ENCODE measurements at places on chromosomes 3 and 15. TPM values are rescaled to one million over a fixed set of nuclear protein-coding genes. Genes with fewer than 3 reads are reported as not detected.

DNA sequence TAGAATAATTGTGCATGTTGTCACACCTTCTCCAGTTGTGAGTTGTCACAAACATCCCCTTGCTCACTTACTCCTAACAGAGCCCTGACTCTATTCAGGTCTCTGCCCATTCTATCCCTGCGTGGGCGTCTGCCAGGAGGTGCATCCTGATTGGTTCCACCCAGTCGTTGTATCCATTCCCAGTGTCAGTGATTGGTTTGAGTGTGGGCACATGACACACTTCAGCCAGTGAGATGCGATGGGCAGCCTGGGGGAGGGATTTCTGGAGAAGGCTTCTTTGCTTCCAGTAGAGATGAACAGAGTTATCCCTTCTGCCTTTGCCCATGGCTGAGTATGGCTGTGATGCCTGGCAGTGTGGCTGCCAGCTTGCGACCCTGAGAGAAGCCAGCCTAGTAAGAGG lies 18.7 kb downstream of the PXYLP1 start:
- DNase-seq = no peak

DNA sequence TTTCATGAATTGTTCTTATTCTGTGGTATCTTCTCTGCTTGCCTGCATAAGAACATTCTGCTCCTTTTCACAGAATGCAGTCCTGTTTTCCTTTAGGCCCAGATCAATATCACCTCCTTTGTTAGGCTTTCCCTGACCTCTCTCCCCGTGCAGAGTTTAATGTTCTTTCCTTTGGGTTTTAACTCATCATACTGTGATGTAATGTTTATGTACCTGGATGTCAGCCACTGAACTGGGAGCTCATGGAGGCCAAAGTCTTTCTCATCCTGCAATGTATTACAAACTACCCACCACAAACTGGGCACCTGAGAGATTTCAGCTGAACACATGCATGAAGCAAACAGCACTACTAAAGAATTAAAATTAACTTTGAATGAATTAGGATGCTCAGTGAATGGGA lies 192.8 kb upstream of the RORA start:
- no peak for DNase-seq

DNA sequence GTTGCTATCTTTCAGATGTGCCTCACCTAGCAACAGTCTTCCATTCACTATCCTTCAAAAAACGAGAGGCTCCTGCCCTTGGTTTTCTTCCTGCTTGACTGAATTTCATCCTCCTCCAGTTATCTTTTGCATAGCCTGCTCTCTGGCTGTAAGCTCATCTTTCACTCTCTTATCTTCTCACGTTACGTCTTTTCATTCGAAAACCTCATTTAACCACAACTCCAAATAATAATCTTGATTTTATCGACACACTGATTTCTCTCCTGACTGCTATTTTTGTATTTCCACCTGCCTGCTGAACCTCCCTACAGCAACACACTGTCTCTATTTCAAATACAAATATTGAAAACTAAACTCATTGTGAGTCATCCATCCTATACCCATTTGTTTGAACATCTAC lies 230.7 kb upstream of the TMC3 start:
- no peak for DNase-seq

GRCh38 chr15:65528461-65529060 lies 1.7 kb upstream of the HACD3 start:
- no peak for DNase-seq

DNA sequence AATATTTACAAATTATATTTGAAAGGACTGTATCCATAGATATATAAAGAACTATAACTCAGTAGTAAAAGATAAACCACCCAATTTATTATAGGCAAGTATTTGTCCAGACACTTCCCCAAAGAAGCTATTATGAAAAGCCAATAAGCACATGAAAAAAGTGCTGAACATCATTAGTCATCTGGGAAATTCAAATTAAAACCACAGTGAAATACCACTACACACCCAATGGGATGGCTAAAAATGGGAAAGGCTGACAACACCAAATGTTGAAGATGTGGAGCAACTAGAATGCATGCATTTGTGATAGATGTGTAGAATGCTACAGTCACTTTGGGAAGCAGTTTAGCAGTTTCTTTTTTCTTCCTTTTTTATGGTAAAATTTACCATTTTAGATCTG lies 147.0 kb downstream of the PDE8A start:
- DNase-seq = no peak

DNA sequence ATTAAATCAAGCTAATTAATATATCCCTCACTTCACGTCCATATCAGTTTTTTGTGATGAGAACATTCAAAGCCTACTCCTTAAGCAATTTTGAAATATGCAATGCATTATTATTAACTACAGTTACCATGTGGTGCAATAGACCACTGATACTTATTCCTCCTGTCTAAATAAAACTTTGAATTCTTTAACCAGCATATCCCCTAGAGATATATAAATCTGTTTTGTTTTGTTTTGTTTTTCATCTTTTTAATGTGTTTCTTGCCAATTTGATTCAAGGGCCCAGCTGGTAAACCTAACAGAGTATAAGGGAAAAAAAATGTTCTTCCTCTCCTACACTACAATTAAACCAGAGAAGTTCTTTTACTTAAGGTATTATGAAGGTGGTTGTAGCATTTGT lies 524.2 kb downstream of the NAALADL2 start:
- no peak for DNase-seq

GRCh38 chr3:64238971-64239667 lies 13.9 kb upstream of the PRICKLE2 start:
- DNase-seq = no peak

DNA sequence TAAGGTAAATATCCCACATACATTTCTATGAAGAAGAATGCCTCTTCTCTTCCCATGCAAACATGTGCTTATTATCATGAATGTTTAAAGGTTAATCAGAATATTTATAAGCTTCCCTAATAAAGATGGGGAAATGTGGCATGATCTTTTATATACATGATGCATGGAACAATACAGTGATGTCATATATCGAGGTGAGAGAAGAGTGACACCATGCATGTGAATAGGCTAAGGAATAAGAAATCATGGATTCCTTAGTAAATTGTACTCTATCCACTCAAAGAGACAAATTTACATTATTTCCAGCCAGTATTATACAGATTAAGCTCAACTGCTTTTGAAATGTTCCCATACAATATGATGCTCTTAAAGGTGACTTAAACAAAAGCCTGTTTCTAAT lies 1035.3 kb downstream of the ROBO1 start:
- DNase-seq = no peak

DNA sequence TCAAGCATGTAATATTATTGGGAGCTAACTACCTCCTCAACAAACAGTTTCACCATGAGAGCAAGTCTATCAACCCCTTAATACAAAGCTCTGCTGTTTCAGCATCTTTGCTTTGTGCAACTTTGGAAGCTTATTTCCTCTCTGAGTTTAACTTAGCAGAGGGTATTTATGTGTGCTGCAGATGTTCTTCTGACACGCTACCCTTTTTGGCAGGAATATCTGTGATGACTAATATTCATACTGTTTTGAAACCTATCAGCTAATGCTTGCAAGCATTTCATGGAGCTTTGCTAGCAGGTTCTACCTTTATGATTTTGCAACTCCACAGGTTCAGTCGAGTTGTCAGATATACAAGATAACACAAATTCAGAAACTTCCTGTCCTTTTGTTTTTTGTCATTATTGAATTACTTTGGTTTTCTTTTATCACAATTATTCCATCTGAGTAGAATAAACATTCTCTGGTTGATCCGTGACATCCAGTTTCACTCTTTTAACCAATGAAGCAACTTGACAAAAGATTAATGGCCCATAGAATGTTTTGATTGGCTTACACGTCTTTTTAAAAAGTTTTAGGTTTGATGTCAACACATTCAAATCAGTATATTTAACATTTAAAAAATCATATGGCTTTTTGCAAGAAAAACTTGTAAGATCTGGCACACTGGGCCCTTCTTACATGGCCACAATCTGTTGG lies 1.7 kb upstream of the SLC9A9 start:
- DNase-seq = no peak

DNA sequence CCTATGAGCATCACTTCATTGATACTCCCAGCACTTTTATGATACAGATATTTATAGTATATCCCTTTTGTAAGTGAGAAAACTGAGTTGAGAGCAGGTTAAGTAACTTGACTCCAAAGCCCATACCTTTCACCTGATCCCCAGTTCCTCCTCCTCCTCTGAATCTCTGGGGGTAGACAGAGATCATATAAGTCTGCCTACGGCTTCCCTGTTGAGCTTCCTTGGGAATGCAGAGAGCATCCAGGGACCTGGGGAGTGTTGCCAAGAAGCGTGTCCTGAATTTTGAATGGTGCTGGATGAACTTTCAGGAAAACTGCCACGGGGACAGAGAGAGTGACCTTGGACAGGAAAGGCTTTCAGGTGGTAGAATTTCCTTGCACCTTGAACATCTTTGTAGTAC lies 268.5 kb downstream of the LRTM1 start:
- DNase-seq = no peak

- DNase-seq = no peak
Measured at GRCh38 chr3:90018779-90019178, 911.4 kb downstream of the EPHA3 start.

DNA sequence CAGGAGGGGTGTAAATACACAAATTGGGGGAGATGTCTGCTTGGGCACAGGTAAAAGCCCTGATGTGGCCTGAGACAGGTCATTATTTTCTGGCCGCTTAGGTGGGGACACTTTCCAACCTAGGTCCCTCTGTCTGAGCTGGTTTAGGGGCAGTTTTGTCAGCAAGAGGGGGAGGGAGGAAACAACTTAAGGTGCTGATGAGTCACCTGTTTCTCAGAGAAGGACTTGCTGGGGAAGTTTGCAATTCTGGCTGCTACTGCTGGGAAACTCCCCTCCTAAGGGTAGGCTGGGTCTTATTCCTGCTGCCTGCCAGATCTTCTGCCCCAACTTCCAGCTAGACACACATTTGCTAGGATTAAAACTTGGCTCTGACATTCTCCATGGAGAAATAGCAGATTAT lies 4.8 kb upstream of the RHOV start:
- DNase-seq = no peak

GRCh38 chr3:74282202-74282601 lies 332.3 kb downstream of the CNTN3 start:
- DNase-seq = no peak

GRCh38 chr3:170502297-170502696 lies 83.6 kb downstream of the SLC7A14 start:
- no peak for DNase-seq

DNA sequence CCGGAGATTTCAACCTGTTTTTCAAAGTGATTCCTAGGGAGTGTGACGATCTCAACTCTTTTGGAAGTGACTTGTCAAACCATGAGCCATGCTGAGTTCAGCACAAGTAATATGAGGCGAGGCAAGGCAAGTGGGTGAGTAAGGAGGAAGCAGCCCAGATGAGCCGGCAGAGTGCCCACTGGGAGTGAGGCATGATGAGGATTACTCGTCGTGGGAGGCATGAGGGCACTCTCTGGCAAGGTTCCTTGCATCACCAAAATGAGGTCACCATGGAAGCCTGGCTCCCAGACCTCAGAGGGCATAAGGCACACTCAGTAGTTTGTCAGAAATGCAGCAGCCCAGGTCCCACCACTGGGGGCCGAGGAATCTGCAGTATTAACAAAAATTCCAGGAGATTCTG lies 636.1 kb downstream of the MAGI1 start:
- no peak for DNase-seq

DNA sequence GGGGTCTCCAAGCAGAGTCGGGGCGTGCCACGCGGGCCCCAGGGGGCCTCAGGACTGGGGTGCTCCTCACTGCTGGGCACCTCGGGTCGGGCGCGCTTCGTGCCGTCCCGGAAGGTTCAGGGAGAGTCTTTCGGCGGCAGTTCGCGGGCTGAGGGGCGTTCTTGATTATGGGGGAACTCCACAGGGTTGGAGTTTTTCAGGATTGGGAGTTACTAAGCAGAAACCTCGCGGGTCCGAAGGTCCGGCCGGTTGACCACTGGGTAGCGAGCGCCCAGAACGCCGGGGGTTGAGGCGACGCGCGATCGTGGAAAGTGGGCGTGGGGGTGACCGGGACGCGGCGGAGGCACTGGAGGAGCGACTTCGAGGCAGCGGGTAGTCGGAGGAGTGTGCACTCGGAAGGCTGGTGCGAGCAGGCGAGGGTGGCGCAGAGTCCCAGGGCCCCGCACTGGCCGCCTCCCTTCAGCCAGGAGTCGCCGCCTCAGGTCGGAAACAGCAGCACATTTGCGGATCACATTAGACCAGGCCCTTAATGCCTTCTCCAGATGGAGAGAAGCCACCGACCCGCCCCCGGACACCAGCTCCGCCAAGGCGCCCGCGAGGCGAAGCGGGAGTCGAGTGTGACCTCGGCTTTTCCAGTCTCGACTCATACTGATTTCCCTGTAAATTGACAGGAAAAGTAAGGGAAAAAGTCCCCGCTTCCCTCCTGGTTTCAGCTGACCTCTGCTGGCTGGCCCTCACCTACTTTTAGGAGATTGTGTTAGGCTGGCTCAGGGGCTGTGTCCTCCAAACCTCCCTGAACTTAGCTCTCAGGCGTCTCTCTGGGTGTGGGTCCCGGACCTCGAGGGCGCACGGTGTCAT lies 685 bp downstream of the ADAMTSL3 start:
- DNase-seq = no peak

DNA sequence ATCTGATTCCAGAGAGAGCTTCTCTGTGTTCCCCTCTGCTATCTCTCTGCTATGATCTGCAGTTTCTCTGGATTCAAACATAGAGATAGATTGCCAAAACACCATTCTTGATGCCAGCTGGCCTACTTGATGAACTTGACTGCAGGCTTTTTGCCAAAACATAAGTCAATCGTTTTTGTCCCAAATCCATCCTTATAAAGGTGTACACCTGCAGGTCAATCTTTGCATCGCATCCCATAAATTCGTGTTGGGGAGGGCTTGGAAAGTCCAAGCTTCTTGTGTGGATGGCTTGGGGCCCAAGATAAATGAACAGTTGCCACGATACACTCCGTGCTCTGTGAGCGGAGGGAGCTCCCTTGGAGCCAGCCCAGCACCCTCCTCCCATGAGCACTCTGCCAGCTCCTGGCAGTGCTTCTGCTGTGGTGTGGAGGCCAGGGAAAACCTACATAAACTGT lies 2.7 kb downstream of the CERS3 start:
- no peak for DNase-seq

DNA sequence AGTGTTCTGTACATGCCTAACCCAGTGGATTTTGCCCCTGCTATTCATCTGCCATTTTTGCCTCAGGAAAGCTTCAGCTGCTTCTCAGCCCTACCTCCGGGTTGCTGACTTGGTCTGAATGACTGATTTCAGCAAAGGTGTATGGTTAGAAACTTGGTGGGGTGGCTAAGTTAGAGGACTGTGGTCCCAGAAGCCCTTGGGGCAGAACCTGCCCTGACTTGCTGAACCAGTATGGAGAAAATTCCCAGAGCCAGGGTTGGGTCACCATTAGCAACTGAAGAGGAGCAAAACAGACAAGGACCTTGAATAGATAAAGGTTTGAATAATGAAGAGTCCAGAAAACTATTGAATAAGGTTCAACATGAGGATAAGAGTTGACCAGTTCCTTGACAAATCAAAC lies 6.1 kb upstream of the WWTR1 start:
- no peak for DNase-seq

GRCh38 chr3:63954182-63954581 lies 42.0 kb upstream of the SCAANT1 start:
- no peak for DNase-seq

NANOGP8 gene
- total RNA-seq = not detected

ROBO1 gene
- not detected for total RNA-seq

PLSCR5 gene
- total RNA-seq = not detected

SAXO2 gene
- 6.6 TPM for total RNA-seq

GOLGA8S gene
- total RNA-seq = 0.09 TPM

CLRN1 gene
- not detected for total RNA-seq

All from OCI-LY7 (cell line).